RKO (cell line): ENCODE measurements at places on chromosomes 7 and 10.

DNA sequence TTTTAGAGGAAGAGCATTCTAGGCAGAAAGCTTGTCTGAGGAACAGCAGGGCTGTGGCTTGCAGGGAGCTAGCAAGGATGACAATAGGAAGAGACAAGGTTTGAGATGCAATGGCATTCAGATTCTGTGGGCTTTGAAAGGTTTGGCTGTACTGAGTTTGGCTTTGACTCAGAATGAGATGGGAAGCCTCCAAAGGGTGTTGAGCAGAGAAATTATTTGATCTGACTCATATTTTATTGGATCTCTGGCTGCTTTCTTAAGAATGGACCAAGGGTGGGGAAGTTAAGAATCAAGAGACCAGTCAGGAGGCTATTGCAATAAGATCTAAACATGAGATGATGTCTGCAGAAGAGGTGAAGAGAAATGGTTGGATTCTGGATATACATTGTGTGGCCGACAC, 273.2 kb downstream of the CDK14 start:
- DNase-seq: no peak

- no peak for DNase-seq
Observed at GRCh38 chr7:90064370-90064769, 89.9 kb upstream of the STEAP1 start.

GRCh38 chr10:69089638-69090599, 2.0 kb downstream of the SRGN start:
- no peak for DNase-seq

- no peak for DNase-seq
Observed at GRCh38 chr7:98730326-98730725, 113.2 kb downstream of the NPTX2 start.

GRCh38 chr7:55052081-55052480, 33.3 kb downstream of the EGFR start:
- DNase-seq: peak; percentile 72

GRCh38 chr10:87927091-87927490, 63.7 kb downstream of the PTEN start:
- DNase-seq: no peak

DNA sequence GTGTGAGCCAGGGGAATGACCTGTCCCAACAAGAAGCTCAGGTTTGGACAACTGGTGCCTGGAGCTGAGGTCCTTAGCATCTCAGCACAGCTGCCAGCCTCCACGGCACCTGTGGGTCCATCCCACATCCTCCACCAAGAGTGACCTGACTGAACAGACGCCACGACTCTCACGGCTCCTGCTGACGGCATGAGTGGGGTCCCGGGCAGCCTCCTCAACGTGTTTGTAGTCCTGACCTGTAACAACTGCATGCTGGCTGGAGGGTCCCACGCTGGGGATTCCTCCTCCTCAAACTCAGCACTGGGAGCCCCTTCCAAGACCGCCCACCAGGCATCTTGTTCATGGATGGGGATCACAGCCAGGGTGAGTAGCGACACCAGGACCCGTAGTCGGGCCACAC, 36.2 kb downstream of the FAM20C start:
- DNase-seq: no peak

GRCh38 chr7:123126691-123127090, 73.1 kb downstream of the SLC13A1 start:
- no peak for DNase-seq
